ENCODE measurements at places on chromosomes 6 and 20. TPM values are rescaled to one million over a fixed set of nuclear protein-coding genes. Genes with fewer than 3 reads are reported as not detected.

CASS4 gene
- total RNA-seq = 2.4 TPM

RPP40 gene
- 13.4 TPM for total RNA-seq

NUP153 gene
- total RNA-seq = 22.1 TPM

SLPI gene
- not detected for total RNA-seq

PCSK2 gene
- total RNA-seq = not detected

SLC13A3 gene
- 6.1 TPM for total RNA-seq

BAG2 gene
- 13.1 TPM for total RNA-seq

SLC16A10 gene
- total RNA-seq = under 0.01 TPM

E2F1 gene
- total RNA-seq = 19.5 TPM

All from bronchus fibroblast of lung (primary cell).